ENCODE measurements at places on chromosomes 5 and 9. TPM values are rescaled to one million over a fixed set of nuclear protein-coding genes. Genes with fewer than 3 reads are reported as not detected.

The RRAGA gene
- total RNA-seq, result 90.5 TPM

The MYORG gene
- 10.1 TPM for total RNA-seq

The TSLP gene
- total RNA-seq, result 1.5 TPM

The AIF1L gene
- total RNA-seq, result 57.2 TPM

Data from mesenteric fat pad (tissue), 1 donor.